ENCODE measurements at places on chromosomes 13 and 19.

- DNase-seq, result no peak
Observed at GRCh38 chr13:77230560-77230959, 96.3 kb downstream of the MYCBP2 start.

DNA sequence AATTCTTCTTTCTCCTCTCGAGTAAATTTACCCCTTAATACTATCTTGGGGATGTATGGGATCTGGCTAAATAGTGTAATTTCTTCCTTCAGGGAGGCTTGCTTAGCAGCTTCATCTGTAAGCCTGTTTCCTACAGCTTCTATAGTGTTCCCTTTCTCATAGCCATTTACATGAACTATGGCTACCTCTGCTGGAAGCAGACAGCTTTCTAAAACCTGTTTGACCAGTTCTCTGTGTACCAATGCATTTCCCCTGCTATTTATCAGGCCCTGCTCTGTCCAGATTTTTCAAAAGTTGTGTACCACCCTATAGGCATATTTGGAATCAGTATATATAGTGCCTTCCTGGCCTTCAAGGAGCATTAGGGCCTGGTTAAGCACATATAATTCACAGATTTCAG is 113.6 kb upstream of the PCDH9 start:
- DNase-seq, result no peak

DNA sequence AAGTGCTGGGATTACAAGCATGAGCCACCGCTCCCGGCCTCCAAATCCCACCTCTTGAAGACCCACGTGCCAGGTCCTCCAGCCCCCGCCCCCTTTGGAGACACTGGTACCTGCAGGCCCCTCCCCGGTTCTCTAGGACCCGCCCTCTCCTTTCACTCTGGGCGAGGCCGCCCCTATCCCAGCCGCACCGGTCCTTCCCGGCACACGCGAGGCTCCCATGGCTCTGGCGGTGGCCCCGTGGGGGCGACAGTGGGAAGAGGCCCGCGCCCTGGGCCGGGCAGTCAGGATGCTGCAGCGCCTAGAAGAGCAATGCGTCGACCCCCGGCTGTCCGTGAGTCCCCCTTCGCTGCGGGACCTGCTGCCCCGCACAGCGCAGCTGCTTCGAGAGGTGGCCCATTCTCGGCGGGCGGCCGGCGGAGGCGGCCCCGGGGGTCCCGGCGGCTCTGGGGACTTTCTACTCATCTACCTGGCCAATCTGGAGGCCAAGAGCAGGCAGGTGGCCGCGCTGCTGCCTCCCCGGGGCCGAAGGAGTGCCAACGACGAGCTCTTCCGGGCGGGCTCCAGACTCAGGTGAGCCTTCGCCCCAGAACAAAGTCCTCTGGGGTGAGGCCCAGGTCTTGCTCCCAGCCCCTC is at the start of gene CBLC:
Gene CBLC (plus strand): TSS at position 176 of the 633 bp plus-strand sequence. CDS start 42 bp downstream, at position 218.
- no peak for DNase-seq

DNA sequence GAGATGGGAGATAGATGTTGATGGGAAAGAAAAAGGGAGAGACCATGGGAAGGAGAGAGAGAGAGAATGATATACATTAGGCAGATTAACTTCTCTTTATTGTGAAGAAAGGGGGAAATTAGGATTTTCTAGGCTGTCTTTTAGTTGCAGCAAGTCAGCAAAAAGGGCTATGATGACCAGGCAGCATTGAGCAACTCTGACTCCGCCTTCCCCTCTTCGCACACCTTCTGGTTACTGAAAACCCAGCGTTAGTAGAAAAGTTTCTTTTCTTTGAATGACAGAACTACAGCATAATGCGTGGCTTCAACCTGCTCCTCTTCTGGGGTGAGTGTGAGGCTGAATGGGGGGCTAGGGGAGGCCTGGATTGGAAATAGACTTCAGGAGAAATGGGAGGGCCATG is at the start of gene ADGRE1:
Gene ADGRE1 (plus strand): TSS at position 264 of the 400 bp plus-strand sequence. CDS start 30 bp downstream, at position 294.
- DNase-seq, result no peak

DNA sequence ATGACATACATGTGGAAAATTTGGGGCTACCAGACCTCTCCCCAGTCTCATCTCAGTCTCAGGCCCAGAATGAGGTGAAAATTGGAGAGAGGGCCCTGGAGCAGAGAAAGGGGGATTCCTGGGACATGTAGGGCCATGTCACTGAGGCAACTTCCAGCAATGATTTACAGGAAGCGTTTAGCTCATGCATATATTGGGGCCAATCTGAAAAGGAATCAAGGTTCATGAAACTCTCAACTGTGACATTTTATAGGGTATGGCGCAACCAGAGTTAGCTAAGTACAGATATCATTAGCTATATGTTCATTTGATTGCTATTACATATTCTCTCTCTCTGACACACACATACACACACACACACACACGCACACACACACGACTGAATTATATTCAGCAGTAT is 86.3 kb downstream of the RNASEH2B start:
- DNase-seq, result no peak

All from NAMALWA (cell line).